COR-L47 (cell line): ENCODE measurements at places on chromosomes 2 and 18.

DNA sequence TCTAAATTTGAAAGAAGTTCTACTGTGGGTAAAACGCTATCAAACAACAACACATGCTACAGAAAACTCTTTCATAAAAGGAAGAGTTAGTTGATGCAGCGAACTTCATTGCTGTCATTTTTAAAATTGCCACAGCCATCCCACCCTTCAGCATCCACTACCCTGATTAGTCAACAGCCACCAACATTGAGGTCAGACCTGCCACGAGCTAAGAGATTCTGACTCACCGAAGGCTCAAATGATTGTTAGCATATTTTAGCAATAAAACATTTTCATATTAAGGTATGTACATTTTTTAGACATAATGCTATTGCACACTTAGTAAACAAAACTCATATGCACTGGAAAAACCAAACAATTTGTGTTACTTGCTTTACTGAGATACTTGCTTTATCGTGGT lies 347.1 kb downstream of the CLIP4 start:
- DNase-seq = no peak

GRCh38 chr2:146623771-146624170 lies 1221.1 kb upstream of the ACVR2A start:
- DNase-seq = no peak

DNA sequence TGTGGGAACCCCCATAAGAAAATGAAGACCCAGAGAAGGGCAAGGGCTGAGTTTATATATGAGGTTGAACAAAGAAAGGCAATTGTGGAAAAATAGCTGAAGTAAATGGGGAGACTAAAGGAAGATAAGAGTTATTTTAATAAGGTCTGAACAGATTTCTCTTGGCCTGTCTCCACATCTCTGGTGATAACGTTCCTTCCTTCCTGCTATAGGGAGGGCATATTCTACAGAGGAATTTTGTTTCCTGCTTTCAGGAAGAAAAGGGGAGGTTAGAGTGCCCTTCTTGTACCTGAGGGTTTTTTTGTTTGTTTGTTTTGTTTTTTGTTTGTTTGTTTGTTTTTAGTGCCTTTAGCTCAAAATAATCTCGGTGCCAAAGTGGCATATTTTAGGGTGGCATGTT lies 31.6 kb downstream of the MOGAT1 start:
- DNase-seq = no peak

DNA sequence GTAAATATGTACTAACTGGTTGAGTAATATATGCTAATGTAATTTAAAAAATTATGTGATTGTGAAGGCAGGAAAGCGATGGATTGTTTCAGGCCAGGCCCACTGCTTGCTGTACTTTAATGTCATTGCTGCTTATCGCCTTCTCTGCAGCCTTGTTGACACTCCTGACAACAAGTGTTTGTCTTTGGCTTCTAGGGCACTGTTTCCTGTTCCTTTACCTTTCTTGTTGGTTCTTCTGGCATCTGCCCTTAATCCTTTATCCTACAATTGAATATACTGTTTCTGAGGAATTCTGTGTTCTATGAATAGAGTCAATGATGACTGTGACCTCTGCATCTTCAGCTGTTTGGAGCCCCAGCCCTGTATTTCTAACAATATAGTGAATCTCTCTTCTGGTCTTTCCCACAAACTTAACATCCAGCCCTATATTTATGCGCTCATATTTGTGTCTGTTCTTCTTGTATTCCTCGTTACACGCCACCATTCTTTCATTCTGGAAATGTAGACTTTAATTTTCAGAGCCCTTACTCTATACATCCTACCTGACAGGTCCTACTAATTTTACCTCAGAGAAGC lies 17.6 kb downstream of the ACSL3 start:
- no peak for DNase-seq
